ENCODE measurements at places on chromosomes 1 and 21. TPM values are rescaled to one million over a fixed set of nuclear protein-coding genes. Genes with fewer than 3 reads are reported as not detected.

- DNase-seq: no peak
Measured at GRCh38 chr1:30403061-30403645, 320.2 kb downstream of the MATN1 start.

DNA sequence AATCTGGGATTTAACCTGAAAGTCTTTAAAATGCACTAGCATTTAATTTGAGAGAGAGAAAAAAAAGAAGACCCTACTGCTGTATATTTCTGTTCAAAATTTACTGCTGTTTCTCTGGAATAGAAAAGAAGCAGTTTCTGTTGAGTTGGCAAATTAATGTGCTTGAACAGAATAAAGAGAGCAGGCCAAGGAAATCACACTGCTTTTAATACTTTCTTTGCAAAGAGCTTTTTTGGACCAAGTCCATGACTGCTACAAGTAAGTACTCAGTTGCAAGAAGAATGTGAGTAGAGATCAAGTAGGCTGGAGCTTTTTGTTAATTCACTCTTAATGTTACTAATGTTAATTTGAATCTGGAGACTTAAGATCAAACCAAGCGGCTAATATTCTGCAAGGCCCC is 336.2 kb upstream of the SGIP1 start:
- no peak for DNase-seq

- no peak for DNase-seq
Measured at GRCh38 chr1:169648709-169649108, 18.8 kb upstream of the SELP start.

NGF gene
- total RNA-seq: 0.22 TPM

GRCh38 chr1:185939142-185939541 is 205.0 kb downstream of the HMCN1 start:
- DNase-seq: no peak

DNA sequence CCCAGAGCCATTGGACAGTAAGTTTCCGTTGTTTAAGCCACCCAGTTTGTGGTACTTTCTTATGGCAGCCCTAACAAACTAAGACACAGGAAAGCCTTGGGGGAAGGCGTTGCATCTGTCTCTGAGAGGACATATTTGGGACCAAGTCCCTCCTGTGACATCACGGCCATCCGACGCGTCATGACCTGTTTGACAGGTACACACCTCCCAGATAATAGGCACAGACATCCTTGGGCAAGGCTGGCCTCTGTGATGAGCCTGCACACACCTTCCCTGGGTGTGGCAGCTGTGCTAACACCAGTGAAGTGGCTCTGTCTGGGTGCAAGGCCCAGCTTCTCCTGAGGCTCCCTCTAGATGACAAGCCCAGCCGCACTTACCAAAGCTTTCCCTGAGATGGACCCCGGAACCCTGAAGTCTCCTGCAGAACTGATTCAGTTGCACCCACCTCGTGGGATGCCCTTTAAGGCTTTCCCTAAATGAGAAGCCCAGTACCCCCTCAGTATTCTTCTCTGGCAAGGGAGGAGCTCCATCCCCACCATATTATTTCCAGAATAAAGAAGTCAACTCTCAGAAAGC is 136.5 kb downstream of the ZSCAN20 start:
- DNase-seq: no peak

S100B gene
- 0.22 TPM for total RNA-seq

GRCh38 chr1:180577361-180577760 is 18.6 kb downstream of the OVAAL start:
- DNase-seq: no peak

DNA sequence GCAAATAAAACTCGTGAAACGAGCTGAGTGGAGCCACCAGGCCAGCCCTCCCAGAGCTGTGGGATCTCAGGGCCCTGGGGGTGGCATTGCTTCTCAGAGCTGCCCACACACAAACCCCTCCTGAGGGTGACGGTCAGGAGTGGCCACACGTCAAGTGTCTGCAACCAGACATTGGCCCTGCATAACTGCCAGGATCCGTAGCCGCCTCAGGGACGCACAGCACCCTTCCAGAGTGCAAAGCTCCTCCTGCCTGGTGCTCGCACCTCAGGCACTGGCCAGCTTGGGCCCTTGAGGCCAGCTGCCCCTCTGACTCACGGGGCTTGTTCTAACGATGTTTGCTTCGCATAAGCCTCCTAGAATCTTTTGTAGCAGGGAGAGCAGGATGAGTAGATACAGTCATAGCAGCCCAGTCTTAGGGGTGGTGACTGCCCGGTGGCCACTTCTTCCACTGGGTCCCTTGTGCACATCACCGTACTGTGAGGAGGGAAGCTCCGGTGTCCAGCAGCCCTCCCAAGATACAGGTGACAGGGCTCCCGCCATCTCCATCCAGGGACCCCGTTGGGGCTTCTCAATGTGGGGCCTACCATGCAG is 5.0 kb downstream of the WNT3A start:
- no peak for DNase-seq

- no peak for DNase-seq
Measured at GRCh38 chr21:39647476-39647875, 34.7 kb downstream of the B3GALT5 start.

- DNase-seq: no peak
Measured at GRCh38 chr1:15029786-15030185, 123.8 kb upstream of the TMEM51 start.

DNA sequence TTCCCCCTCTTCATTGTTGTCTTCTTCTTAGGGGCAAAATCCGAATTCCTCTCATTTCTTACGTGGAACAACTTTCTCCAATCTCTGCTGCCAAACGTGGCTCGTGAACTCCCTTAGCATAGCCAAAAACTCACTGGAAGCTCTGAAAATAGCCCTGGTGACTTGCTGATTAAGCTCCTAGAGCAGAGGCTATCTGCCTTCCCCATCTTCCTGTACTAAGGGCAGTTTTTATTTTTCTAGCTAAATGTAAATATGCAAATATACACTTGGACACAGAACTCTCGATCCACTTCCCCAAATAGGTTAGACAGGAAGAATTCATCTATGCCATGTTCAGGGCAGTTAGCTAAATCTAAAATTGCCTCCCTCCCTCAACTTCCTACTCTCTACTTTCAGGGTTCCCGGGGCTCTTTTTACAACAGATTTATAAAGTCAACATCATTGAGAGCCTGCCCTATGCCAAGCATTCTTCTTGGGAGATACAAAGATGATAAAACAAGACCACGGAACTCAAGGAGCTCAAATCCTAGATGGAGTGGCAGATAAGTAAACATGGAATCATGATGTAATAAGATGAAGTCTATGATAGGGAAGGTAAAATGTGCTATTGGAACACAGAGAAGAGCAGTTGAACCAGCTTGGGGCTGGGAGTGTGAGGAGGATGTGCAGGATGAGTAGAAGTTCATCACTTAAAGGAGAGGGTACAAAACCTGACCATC is 59.4 kb upstream of the FMOD start:
- no peak for DNase-seq

DNA sequence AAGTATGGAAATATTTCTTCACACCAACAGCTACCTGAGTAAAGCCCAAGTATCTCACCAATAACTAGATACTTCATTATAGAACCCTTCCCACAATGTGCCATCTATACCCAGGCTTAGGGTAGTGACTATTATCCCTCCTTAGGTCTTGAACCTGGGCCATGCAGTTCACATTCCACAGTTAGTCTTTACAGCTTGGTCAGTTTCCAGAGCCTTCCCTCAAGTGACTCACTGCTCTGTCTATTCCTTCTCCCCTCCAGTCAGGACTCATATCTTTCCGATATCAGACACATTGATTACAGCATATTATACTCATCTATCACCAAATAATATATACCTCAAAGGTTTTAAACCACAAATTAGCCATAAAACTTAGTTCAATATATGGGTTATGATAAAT is 23.6 kb downstream of the VAMP4 start:
- no peak for DNase-seq

EPHA2 gene
- total RNA-seq: 68.6 TPM

- DNase-seq: no peak
Measured at GRCh38 chr1:27348861-27349783, 7.3 kb downstream of the SYTL1 start.

- no peak for DNase-seq
Measured at GRCh38 chr1:113055570-113055969, 17.4 kb upstream of the LRIG2 start.

GRCh38 chr1:6489799-6490180 is 1.7 kb downstream of the PLEKHG5 start:
- DNase-seq: peak; percentile 83

GRCh38 chr21:38115870-38116269 is 140.9 kb upstream of the KCNJ15 start:
- no peak for DNase-seq

DNA sequence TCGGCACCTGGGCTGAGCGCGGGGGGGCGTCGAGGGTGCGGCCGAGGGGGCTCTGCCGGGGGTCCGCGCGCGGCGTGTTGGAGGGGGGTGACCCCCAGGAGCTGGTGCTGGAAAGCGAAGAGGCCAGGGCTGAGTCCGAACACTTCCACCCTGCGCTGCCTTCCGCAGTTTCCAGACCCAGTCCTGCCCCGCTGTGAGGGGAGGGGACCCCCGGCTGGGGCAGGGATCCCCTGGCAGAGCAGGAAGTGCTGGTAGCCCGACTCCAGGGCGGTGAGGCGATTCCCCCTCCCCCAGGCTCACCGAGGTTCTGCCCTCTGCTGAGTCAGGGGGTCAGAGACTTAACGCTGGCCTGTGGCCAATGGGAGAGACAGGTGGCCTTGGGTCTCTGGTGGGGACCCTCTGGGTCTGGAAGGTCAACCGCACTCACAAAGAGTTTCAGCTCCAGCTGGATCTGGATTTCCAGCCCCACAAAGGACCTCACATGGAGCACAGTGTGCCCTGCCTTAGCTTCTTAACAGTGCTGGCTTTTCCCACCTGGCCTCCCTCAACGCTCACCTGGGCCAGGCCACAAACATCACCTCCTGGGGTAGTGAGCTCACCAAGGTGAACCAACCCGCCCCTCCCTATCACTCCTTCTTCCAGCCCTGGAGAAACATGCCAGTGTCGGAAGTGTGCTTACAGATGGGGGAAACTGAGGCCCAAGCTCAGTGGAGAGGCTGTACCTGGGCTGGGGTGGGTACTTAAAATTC is 39.8 kb upstream of the SYNC start:
- no peak for DNase-seq

DNA sequence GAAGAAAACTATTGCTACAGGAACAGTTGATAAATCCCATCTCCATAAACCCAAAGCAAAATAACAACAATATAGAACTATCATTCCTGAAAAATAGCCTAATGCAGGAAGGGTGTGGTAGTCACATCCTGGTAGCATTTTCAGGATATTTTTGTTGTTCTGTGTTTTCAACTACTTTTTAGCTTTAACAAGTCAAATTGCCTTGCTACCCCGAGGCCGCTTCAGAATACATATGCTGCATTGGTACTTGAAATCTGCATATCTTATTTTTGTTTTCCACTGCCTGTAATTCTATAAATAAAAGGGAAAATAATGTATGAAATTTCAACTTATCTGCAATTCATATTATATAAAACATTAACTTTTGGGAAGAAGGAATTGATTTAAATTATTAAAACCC is 36.8 kb upstream of the SYT14 start:
- no peak for DNase-seq

- no peak for DNase-seq
Measured at GRCh38 chr1:155884031-155884960, 24.9 kb downstream of the SYT11 start.

GRCh38 chr1:32754317-32755097 is 51.9 kb upstream of the SYNC start:
- DNase-seq: peak; percentile 44

DNA sequence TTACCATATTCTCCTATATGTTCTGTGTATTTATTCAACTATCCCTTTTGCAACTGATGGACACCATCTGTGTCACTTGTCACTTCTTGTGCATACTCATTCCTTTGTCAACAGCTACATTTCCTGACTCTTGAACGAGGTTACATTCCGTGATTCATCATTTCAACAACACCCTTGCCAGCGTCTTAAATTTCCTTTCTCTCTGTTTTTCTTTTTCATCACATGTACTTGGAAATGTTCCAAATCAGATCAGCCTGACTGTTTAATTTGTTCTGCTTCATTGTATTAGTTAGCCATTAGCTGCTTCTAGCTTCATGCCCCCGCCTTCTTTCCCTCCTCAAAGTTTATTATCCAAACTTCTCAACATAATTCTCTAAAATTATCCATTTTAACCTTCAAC is 173.0 kb downstream of the ADGRL4 start:
- peak; percentile 54 for DNase-seq

KIF2C gene
- 13.3 TPM for total RNA-seq

DNA sequence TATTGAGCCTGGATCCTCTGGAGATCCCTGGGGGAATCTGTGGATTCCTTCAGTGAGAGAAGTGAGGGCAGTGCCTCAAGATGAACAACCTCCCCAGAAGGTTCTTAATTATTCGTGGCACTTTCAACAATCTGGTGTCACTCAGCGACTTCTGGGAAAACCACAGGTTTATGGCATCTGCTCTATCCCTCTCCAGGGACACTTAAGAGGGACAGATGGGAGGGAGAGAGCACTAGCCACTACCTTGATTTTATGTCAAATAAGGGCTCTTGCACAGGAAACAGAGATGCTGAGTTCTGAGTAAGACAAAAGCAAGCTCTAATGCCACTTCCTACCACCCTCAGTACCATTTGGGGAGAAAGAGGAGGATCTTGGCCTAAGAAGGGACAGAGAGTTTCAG is 21.2 kb upstream of the CHI3L1 start:
- no peak for DNase-seq

GRCh38 chr1:198443365-198444233 is 96.9 kb downstream of the ATP6V1G3 start:
- peak; percentile 68 for DNase-seq

MLLT11 gene
- 2.8 TPM for total RNA-seq

BARHL2 gene
- total RNA-seq: not detected

OR2T29 gene
- total RNA-seq: not detected

GRCh38 chr1:90821788-90822359 is 104.8 kb upstream of the BARHL2 start:
- DNase-seq: no peak

- no peak for DNase-seq
Measured at GRCh38 chr1:54289712-54290233, 89.8 kb downstream of the MRPL37 start.

ESPN gene
- total RNA-seq: 0.65 TPM

B3GALT2 gene
- total RNA-seq: 3.7 TPM

GRCh38 chr21:31287201-31287600 is 56.9 kb downstream of the TIAM1 start:
- no peak for DNase-seq

AJAP1 gene
- not detected for total RNA-seq

DDAH1 gene
- 31.8 TPM for total RNA-seq

- DNase-seq: peak; percentile 73
Measured at GRCh38 chr1:53766831-53767405, 28.0 kb upstream of the GLIS1 start.

P3R3URF gene
- total RNA-seq: not detected

- DNase-seq: no peak
Measured at GRCh38 chr21:44959376-44960091, 19.7 kb downstream of the SLX9 start.

KCNJ9 gene
- not detected for total RNA-seq

PTCH2 gene
- under 0.01 TPM for total RNA-seq

RGS13 gene
- not detected for total RNA-seq

- no peak for DNase-seq
Measured at GRCh38 chr1:183952101-183952500, 85.4 kb downstream of the COLGALT2 start.

- DNase-seq: peak; percentile 75
Measured at GRCh38 chr1:54950369-54951163, 29.9 kb upstream of the TMEM61 start.

GRCh38 chr1:69305621-69306020 is 262.1 kb upstream of the LRRC7 start:
- DNase-seq: no peak

- no peak for DNase-seq
Measured at GRCh38 chr1:80170811-80171485, 1164.4 kb upstream of the ADGRL4 start.

OR2M3 gene
- total RNA-seq: not detected

GRCh38 chr21:21238629-21239400 is 240.6 kb downstream of the NCAM2 start:
- DNase-seq: no peak

Data from lung microvascular endothelial cell (primary cell).